RKO (cell line): ENCODE measurements at places on chromosomes 16 and 17.

- DNase-seq, result no peak
Observed at GRCh38 chr16:73883841-73884240, 412.8 kb upstream of the PSMD7 start.

GRCh38 chr17:56937687-56938086 is 23.2 kb downstream of the COIL start:
- no peak for DNase-seq

GRCh38 chr16:67458121-67458641 is 22.8 kb downstream of the ATP6V0D1 start:
- no peak for DNase-seq

- no peak for DNase-seq
Observed at GRCh38 chr16:4775005-4775404, 8.0 kb upstream of the ZNF500 start.

DNA sequence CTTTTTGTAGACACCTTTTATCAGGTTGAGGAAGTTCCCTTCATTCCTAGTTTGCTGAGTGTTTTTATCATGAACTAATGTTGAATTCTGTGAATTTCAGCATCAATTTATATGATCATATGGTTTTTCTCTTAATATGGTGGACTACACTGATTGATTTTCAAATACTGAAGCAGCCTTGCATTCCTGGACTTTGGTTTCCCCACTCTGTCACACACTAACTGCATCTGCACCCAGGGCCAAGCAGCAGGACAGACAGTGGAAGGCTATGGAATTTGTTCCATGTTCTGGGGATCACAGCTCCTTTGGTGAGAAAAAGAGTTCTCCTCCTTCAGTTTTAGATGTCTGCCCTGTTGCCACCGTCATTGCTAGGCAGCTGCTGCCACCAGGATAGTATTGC is 7.8 kb downstream of the TERF2 start:
- no peak for DNase-seq
